Stimulated activated effector memory CD8-positive, alpha-beta T cell treated with anti-CD3 and anti-CD28 coated beads, Interleukin-12 subunit alpha, Interleukin-12 subunit beta, amount 100 ng/mL, for 72 hours (primary cell): ENCODE measurements at places on chromosomes 5 and 9.

DNA sequence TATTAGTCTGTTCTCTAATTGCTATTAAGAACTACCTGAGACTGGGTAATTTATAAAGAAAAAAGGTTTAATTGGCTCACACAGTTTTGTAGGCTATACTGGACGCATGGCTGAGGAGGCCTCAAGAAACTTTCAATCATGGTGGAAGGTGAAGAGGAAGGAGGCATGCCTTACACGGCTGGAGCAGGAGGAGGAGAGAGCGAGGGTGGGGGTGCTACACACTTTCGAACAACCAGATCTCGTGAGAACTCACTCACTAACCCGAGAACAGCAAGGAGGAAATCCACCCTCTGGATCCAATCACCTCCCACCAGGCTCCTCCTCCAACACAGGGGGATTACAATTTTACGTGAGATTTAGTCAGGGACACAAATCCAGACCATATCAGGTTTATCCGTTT, 90.0 kb downstream of the RMI1 start:
- DNase-seq, result no peak

GRCh38 chr9:77832639-77833038, 184.5 kb upstream of the GNA14 start:
- no peak for DNase-seq

- DNase-seq, result no peak
Measured at GRCh38 chr5:78720227-78720985, 71.8 kb upstream of the LHFPL2 start.

DNA sequence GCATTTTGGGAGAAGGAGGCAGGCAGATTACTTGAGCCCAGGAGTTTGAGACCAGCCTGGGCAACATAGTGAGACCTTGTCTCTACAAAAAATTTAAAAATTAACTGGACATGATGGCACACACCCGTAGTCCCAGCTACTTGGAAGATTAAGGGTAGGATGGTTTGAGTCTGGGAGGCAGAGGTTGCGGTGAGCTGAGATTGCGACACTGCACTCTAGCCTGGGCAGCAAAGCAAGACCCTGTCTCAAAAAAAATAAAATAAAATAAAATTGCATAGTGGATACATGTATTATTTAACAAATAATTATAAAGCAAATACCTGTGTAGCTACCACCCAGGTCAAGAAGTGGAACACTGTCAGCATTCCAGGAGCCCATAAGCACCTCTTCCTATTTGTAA, 90.1 kb downstream of the CDC42SE2 start:
- no peak for DNase-seq

DNA sequence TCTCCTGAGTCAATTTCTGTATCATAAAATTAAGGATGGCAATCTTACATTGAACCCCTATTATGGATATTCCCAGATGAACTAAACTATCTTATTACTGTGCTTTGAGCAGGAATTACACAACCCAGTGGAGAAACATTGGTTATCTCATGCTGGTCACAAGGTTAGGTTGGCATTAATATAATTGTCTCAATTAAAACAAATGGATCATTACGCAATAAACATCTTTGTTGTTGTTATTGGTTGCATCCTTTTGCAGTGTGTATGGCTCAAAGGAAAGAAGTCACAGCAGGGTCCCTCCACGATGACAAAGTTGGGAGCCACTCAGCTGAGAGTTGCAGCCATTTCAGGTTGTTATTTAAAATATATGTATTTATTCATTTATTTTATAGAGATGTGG, 297.0 kb upstream of the KLF4 start:
- DNase-seq, result no peak

DNA sequence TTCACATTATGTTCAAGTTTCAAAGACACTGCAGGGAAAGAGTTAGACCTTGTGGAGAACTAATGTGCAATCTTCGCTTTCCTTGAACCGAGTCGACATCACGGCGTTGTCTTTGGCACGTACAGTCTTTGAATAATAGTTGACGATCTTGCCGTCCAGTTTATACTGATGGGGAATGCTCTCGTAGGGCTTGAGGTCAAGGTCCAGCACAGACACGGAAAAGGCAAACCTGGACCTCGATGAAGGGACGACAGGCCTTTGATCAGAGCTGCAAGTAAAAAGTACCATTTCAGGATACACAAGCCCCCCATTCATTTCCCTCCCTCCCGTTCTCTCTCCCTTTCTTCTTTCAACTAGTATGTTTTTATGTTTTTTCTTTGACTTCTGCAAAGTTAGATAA, 54.1 kb downstream of the IPPK start:
- no peak for DNase-seq

- DNase-seq, result no peak
Measured at GRCh38 chr5:90174236-90174635, 235.3 kb downstream of the CETN3 start.

DNA sequence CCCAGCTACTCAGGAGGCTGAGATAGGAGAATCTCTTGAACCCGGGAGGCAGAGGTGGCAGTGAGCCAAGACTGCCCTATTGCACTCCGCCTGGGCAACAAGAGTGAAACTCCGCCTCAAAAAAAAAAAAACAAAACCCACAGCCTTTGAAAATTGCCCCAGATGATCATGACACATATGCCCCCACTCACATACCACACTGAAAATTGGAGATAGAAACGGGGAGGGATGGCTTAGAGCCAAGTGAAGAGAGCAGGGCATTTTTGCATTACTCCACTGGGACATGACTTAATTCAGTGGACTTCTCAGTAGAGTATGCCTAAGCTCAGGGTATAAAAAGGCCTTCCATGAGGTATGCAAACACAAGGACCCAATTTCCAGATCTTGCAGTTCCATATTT, 309.3 kb downstream of the BNC2 start:
- DNase-seq, result no peak

- no peak for DNase-seq
Measured at GRCh38 chr5:173834071-173834771, 53.9 kb upstream of the CPEB4 start.

DNA sequence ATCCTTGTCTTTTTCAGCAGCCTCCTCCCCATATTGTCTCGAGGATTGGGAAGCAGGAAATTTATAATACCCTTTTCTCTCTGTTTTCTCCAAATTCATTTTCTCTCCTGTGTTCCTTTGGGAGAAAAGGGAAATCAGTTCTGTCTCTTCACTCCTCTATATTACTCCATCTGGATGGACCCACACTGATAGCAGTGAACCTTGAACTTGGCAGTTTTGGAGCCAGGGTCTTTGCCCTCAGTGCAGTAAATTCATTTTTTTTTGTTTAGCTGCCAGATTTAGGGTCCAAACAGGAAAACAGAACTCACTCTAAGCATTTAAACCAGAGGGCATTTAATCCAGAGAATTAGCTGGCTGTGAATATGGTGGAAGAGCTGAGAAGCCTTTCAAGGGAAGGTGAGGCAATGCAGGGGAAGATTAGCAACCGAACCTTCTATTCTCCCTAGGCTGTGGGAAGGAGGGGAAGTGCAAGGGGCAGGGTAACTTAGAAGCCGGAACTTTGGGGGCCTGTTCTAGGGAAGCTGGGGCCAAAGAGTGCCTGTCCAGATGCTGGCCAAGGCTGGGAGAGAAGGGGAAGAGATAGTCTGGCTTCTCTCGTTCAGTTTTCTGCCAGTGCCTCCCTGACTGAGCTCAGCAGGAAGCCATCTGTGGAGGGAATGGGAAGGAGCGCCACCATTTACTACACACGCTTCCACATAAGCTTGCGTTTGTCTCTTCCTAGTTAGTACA, 16.3 kb upstream of the NPR2 start:
- no peak for DNase-seq

DNA sequence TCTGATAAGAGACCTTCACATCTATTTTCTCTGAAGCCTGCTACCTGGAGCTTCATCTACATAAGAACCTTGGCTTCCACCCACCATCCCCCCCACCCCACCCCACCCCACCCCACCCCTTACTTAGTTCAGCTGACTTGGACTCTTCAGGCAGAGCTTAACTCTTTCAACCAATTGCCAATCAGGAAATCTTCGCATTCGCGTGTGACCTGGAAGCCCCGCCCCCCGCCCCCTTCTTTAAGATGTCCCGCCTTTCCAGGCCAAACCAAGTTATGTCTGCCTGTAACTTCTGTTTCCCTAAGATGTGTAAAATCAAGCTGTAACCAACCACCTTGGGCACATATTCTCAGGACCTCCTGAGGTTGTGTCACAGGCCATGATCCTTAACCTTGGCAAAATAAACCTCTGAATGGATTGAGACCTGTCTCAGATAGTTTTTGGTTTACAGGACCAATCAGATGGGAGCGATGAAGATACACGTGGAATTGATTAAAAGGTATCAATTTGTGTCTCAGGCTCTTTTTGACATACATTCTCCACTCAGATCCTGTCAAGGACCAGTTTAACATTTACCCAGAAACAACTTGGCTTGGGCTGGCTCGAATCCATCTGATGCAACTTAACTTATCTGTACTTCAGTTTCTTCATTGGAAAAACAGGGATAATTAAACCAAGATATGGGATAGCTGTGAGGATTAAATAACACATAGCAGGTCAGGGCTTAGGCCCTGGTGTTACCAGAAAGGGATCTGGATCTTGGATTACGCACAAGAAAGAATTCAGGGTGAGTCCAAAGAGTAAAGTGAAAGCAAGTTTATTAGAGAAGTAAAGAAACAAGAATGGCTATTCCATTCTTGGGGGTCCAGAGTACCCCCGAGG, 43.6 kb downstream of the GALNT12 start:
- no peak for DNase-seq

DNA sequence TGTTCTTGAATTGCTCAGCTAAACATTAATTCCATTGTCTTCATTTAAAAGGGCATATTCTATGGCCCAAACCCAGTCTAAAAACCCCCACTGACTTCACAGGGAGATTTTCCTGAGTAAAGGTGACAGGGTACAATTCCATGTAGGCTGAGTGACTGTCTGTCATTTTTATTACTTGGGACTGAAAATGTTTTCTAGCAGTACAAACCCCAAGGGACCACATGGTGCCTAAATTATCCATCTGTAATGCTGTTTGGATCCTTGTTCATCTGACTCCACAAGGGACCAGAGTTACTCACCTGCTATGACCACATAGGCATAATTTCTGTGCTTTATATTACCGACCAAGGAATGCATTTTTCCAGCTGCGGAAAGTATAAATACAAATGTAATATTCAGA, 349.1 kb downstream of the ZNF608 start:
- no peak for DNase-seq

DNA sequence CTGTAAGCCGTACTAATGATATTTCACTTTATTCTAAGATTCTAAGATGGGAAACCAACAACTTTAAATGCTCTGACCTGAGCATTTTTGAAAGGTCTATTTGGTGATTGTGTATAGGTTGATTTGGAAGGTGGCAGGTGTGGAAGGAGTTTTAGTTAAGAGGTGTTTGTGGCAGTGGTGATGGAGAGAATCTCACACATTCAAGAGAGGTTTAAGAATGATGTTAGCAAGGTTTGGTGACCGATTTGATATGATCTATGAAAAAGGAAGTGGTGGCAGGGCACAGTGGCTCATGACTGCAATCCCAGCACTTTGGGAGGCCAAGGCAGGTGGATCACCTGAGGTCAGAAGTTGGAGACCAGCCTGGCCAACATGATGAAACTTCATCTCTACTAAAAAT, 319.2 kb upstream of the CD180 start:
- no peak for DNase-seq

GRCh38 chr5:156093024-156093423, 233.9 kb upstream of the SGCD start:
- no peak for DNase-seq

- DNase-seq, result no peak
Measured at GRCh38 chr5:84392836-84393235, 8.2 kb upstream of the EDIL3 start.

GRCh38 chr5:166961913-166962312, 1329.5 kb upstream of the WWC1 start:
- DNase-seq, result no peak

GRCh38 chr9:116377179-116377798, 223.7 kb downstream of the PAPPA start:
- DNase-seq, result no peak

- no peak for DNase-seq
Measured at GRCh38 chr5:78113689-78114264, 180.7 kb downstream of the AP3B1 start.

DNA sequence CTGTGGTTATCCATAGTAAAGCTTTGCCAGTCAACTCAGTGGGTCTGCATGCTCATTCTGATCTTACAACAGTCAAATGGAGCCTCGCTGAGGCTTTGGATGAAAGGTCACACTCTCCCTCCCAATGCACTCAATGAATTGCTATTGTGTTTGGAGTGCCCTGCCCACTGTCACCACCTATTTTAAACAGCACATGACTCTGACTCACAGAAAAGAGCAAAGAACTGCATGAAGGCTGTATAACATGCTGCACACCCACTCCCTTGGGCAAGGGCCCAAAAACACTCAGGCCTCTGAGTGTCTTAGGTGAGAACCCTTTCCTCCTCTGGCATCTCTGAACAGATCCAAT, 118.7 kb upstream of the CCDC112 start:
- no peak for DNase-seq

DNA sequence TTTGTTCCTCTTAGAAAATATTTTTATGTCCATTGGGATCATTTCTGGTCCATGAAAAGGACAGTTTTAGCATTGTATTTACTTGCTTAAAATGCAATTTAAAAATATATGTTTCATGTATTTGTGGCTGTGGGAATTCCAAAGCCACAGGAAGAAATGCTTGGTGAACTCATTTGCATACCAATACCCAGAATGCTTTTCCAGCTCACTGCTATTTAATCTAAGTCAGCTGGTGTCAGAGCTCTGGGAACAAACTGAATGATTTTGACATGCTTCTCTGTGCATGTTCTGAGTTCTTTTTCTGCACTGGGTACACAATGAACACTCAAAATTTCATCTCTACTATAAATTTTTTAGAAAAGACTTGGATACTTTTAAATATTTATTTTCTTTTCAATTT, 482.8 kb upstream of the ARRDC3 start:
- DNase-seq, result no peak

DNA sequence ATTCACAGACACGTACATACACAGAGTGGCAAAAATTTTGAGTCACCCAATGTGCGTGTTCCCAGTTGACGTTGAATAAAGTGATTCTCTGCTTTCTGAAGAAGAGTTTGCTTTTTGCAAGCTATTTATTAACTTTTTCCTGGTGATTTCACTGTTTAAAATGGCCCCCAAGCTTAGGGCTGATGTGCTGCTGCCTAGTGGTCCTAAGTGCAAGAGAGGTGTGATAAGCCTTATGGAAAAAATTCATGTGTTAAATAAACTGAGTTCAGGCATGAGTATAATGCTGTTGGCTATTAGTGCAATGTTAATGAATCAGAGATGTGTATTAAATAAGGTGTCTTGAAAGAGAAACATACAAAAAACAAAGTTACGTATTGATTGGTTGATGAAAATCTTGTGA, 16.9 kb downstream of the CSNK1G3 start:
- DNase-seq, result no peak

DNA sequence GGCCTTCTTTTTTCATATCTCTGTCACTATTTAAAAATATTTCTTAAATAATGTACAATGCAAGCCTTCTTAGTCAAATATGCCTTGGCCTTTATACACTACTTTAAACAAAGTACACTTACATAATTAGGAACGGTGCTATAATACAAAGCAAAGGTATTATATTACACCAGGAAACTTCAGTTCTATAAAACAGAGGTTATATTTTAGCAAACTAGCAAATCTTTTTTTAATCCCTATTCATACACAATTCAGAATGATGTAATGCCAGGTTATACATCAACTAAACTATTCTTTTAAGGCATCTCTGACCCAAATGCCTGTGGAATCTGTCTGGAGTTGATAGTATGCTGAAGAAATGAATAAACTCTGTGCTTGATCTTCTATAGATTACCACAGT, 10.7 kb upstream of the LURAP1L start:
- DNase-seq, result no peak
